HFFc6 (cell line): ENCODE measurements at places on chromosomes 2 and 18. TPM values are rescaled to one million over a fixed set of nuclear protein-coding genes. Genes with fewer than 3 reads are reported as not detected.

The REEP1 gene
- total RNA-seq = 0.18 and 0.23 TPM in 2 replicates

DNA sequence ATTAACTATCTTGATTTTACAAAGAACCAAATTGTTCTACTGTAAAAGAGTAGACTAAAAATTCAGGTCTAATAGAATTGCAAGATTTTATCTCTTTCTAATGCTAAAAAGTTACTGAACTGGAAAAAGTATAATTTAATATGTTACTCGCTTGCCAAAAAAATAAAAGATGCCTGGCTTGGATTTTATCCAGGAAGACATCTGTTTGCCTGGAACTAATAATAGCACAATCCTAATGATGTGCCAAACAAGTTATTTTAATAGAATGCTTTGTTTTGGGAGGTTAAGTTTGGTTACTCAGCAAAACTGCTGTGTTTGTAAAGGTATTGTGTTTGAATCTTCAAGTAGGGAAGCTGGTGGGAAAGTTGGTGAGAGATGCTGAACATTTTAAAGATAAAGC lies 19.4 kb upstream of the ZSWIM2 start:
- no peaks in the 10 kb centered on the region for H3K27me3 ChIP-seq
- no peak for DNase-seq
- no peak overlapping the region for H3K4me3 ChIP-seq
- H3K27ac ChIP-seq = no peak overlapping the region

The AMER3 gene
- not detected in 2 replicates for total RNA-seq

DNA sequence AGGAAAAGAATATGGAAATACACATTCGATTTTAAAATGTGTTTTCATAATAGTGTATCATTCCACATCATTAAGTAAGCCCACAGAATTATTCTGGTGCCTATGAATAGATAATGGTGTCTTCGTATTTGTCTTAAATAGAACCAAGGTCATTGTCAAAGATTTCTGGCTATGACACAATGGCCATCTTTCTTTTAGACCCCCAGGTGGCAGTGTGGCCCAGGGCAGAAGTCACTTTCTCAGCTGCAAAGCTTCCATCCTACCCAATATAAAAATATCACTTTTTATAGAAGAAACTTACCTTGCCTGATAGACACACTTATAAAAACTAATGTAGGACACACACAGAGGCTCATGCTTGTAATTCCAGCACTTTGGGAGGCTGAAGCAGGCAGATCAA lies 57.5 kb downstream of the ZRANB3 start:
- DNase-seq = no peak
- H3K36me3 ChIP-seq = no peaks in the 10 kb centered on the region
- no peaks in the 10 kb centered on the region for H3K4me1 ChIP-seq
- H3K27me3 ChIP-seq = no peaks in the 10 kb centered on the region; the same call in 1 of the 2 replicates
- no peak overlapping the region for H3K27ac ChIP-seq

The SERPINB7 gene
- total RNA-seq = 149 and 378 TPM in 2 replicates

The HNMT gene
- total RNA-seq = 0.46 to 1.8 TPM (median 0.84 TPM) in 3 replicates

The IL37 gene
- not detected in 3 replicates for total RNA-seq

The ZNF892 gene
- 0.66 and 0.83 TPM in 2 replicates for total RNA-seq

The IL18R1 gene
- not detected in 3 replicates for total RNA-seq

DNA sequence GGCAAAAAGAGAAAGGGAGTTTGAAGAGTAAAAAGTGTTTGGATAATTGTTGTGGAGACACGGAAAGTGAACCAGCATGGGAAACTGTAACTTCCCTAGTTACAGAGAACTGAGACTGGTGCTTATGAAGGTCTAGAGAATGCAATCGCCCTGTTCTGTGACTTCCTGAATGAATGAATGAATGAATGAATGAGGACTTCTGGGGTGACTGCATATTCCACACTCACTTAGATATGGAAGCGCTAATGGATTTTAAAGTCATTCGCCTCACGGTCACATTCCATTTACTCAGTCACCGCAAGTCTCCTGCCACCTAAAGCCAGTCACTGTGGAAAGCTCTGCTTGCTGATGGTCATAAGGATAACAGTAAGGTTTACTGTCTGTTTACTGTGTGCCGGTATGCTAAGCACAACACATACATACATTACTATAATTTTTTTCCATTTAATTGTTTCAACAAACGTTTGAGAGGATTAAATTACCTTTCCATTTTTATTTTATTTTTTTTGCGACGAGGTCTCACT lies 138.2 kb downstream of the CABLES1 start:
- H3K27ac ChIP-seq = no peak overlapping the region
- H3K4me3 ChIP-seq = no peak overlapping the region
- DNase-seq = no peak
- H3K27me3 ChIP-seq = no peaks in the 10 kb centered on the region; the same call in 1 of the 2 replicates
- peaks cover 10% of the 10 kb centered on the region for H3K4me1 ChIP-seq

- 0 out of 2 replicates have a peak, but pooled peaks cover 4% of the 10 kb centered on the region for H3K36me3 ChIP-seq
- H3K27me3 ChIP-seq = peaks cover 1% of the 10 kb centered on the region; the same call in 1 of the 2 replicates
- H3K4me1 ChIP-seq = peaks cover 24% of the 10 kb centered on the region
- H3K27ac ChIP-seq = no peak overlapping the region
Observed at GRCh38 chr2:98467652-98468051, 23.0 kb downstream of the INPP4A start.

GRCh38 chr2:58070765-58071164 lies 24.2 kb downstream of the VRK2 start:
- peaks cover 16% of the 10 kb centered on the region for H3K4me1 ChIP-seq
- no peaks in the 10 kb centered on the region for H3K27me3 ChIP-seq
- no peak overlapping the region for H3K27ac ChIP-seq
- H3K4me3 ChIP-seq = no peak overlapping the region
- peaks cover 52% of the 10 kb centered on the region for H3K36me3 ChIP-seq

DNA sequence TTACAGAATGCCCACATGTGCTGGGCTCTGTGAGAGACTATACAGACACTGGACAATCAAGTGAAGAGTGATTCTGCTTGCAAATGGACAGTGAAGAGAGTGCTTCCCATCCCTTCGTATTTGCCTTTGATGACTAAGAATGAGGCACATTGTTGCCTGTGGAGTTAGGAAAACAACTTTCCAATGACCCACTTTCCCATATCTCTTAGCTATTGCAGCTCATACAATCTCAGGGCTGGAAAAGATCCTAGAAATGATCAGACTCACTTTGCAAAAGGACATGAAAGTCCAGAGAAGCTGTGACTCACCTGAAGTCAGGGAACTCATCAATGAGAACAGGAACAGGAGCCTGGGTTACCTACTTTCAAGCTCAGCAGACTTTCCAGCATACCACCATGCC lies 440.5 kb upstream of the TCF4 start:
- H3K27me3 ChIP-seq = peaks cover 3% of the 10 kb centered on the region; the same call in 1 of the 2 replicates
- peaks cover 17% of the 10 kb centered on the region for H3K4me1 ChIP-seq

The SFXN5 gene
- 10.3 to 13.7 TPM (median 11.0 TPM) in 3 replicates for total RNA-seq

DNA sequence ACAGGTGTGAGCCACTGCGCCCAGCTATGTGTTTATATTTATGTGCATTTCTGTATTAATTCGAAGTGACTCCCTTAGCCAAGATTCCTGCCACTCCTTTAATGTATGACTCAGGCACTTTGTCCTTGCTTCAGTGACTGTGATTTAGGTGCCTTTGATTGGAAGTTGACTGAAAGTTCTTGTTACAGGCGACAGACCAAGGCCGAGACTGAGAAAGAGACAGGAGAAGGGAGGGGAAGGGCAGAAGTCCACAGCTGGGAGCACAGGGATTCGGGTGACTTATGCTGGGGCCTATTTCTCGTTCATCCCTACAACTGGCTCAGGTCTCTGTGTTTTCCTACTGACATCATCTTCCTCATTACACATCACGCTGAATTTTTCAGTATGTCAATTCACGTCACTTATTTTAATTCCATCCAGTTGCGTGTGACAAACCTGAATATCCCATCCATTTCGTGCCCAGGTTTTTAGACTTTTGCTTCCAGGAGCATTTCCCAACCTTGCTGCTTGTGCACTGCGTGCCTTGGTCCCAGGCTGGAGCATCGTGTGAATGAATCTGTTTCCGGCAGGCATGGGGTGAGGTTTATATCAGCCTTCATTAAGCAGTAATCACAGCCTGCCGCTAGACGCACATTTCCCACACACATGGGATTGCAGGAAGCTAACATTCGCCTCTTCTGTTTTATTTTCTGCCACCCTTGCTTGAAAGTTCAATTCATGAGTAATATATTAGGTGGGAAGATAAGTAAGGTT lies 42.4 kb downstream of the TMEM18 start:
- H3K36me3 ChIP-seq = no peaks in the 10 kb centered on the region
- no peaks in the 10 kb centered on the region; the same call in 1 of the 2 replicates for H3K27me3 ChIP-seq
- no peaks in the 10 kb centered on the region for H3K4me1 ChIP-seq

GRCh38 chr2:148642891-148643416 lies 1.6 kb upstream of the EPC2 start:
- no peaks in the 10 kb centered on the region; the same call in 1 of the 2 replicates for H3K27me3 ChIP-seq
- no peaks in the 10 kb centered on the region for H3K36me3 ChIP-seq
- H3K4me1 ChIP-seq = peaks cover 20% of the 10 kb centered on the region
- DNase-seq = no peak
- no peak overlapping the region for H3K27ac ChIP-seq

The OR6B2 gene
- total RNA-seq = not detected in 3 replicates

- DNase-seq = no peak
- peaks cover 6% of the 10 kb centered on the region; the same call in 1 of the 2 replicates for H3K27me3 ChIP-seq
- no peaks in the 10 kb centered on the region for H3K36me3 ChIP-seq
- H3K4me1 ChIP-seq = no peaks in the 10 kb centered on the region
- H3K4me3 ChIP-seq = no peak overlapping the region
- no peak overlapping the region for H3K27ac ChIP-seq
Observed at GRCh38 chr2:48283586-48284269, 246.2 kb upstream of the STON1 start.

- H3K4me3 ChIP-seq = no peak overlapping the region
- H3K4me1 ChIP-seq = peaks cover 68% of the 10 kb centered on the region
- H3K27ac ChIP-seq = no peak overlapping the region
Observed at GRCh38 chr2:203582468-203582867, 47.4 kb upstream of the RAPH1 start.

DNA sequence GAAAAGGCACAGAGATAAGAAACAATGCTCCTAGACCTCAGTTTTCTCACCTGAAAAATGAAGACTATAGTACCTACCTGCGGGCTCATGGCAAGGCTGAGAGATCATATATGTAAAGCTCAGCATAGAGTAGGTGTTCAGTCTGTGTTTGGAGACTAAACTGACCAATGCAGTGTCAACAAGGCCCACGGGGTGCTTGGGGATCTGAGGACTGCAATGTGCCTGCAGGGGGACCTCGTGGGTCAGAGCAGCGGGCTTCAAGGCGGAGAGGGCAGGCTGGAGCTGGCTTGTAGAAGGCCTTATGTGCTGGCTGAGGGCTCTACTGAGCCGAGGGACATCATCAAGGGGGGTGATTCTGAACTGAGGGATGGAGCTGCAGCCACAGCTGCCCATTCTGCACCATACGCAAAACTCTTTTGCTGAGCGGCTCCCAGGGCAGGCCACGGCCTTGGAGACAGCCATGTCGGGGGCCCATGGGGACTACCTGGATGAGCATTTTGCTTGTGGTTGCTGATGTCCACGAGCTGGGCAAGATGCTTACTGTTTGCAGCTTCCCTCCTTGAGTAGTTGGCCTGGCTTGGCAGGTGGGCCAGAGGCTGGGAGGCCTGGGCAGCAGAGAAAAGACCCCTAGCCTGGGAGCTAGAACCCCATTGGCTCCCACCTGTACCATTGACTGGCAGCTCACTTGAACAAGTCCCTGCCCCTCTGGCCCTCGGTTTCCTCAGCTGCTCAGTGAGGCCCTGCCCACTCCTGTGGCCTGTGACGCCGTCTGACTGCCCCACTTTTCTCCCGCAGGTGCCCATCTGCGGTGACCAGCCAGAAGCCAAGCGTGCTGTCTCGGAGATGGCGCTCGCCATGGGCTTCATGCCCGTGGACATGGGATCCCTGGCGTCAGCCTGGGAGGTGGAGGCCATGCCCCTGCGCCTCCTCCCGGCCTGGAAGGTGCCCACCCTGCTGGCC lies 23.5 kb downstream of the STEAP3 start:
- H3K4me1 ChIP-seq = peaks cover 26% of the 10 kb centered on the region
- no peaks in the 10 kb centered on the region; the same call in none of the 2 replicates for H3K27me3 ChIP-seq
- no peak for DNase-seq
- H3K27ac ChIP-seq = no peak overlapping the region
- no peak overlapping the region for H3K4me3 ChIP-seq
- peaks cover 37% of the 10 kb centered on the region for H3K36me3 ChIP-seq

DNA sequence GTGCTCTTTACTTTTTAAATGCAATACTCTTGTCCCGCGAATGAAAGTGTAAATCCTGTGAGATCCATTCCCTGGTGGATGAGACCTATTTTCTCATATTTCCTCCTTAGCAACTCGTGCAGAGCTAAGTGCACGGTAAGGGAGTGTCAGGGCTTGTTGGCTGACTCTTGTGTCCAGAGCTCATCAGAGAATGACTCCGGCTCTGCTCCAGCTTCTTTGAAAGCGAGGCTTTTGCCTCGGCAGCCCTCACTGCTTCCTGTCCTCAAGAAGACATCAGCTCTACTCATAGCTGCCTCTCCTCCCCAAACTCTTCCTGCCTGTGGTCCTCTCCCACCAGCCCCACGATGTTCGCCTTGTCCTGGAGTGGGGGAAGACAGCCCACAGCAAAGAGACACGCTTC lies 70.7 kb downstream of the LIPG start:
- H3K4me1 ChIP-seq = no peaks in the 10 kb centered on the region
- H3K4me3 ChIP-seq = no peak overlapping the region
- H3K27me3 ChIP-seq = peaks cover 41% of the 10 kb centered on the region

The FAM237A gene
- total RNA-seq = not detected in 3 replicates

DNA sequence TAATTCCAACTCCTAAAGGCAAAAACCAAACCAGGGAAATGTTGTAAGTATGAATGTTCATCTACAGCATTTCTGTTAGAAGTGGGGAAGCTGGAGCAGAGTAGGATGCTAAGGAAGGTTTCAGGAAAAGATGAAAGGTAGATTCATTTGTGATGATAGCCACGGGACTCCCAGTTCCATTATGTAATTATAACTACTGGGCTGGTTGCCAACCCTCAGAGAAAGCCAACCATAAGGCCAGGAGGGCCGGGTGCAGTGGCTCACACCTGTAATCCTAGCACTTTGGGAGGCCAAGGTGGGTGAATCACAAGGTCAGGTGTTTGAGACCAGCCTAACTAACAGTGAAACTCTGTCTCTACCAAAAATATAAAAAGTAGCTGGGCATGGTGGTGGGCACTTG lies 288.9 kb upstream of the ETAA1 start:
- DNase-seq = no peak
- H3K27ac ChIP-seq = no peak overlapping the region
- H3K36me3 ChIP-seq = peaks cover 18% of the 10 kb centered on the region
- peaks cover 1% of the 10 kb centered on the region; the same call in 1 of the 2 replicates for H3K27me3 ChIP-seq
- no peak overlapping the region for H3K4me3 ChIP-seq
- no peaks in the 10 kb centered on the region for H3K4me1 ChIP-seq

GRCh38 chr2:148963461-148963860 lies 75.0 kb upstream of the LYPD6B start:
- H3K27me3 ChIP-seq = peaks cover 23% of the 10 kb centered on the region
- H3K27ac ChIP-seq = no peak overlapping the region

GRCh38 chr2:66270247-66270646 lies 164.7 kb upstream of the MEIS1 start:
- H3K4me1 ChIP-seq = no peaks in the 10 kb centered on the region
- no peak overlapping the region for H3K27ac ChIP-seq
- no peak for DNase-seq
- no peak overlapping the region for H3K4me3 ChIP-seq

The MAL gene
- total RNA-seq = not detected in 3 replicates

GRCh38 chr2:192139813-192140212 lies 54.9 kb downstream of the TMEFF2 start:
- H3K4me3 ChIP-seq = no peak overlapping the region
- H3K27me3 ChIP-seq = no peaks in the 10 kb centered on the region; the same call in 1 of the 2 replicates
- no peaks in the 10 kb centered on the region for H3K36me3 ChIP-seq
- DNase-seq = no peak
- H3K27ac ChIP-seq = no peak overlapping the region

GRCh38 chr2:62604336-62604735 lies 98.3 kb upstream of the TMEM17 start:
- H3K27me3 ChIP-seq = no peaks in the 10 kb centered on the region; the same call in 1 of the 2 replicates
- H3K27ac ChIP-seq = no peak overlapping the region
- peak; percentile 12 for DNase-seq
- H3K4me3 ChIP-seq = no peak overlapping the region
- peaks cover 12% of the 10 kb centered on the region for H3K4me1 ChIP-seq
